ENCODE measurements at places on chromosomes 6 and 20.
A peak's percentile ranks its signal among the peaks of the same experiment; 100 is the strongest.

- no peak for DNase-seq
These were observed 475.2 kb downstream of the PTPRT start for GRCh38 chr20:42714298-42715141.

- no peak for DNase-seq
These were observed 219.9 kb upstream of the ECI2 start for GRCh38 chr6:4355241-4355640.

GRCh38 chr6:123888771-123889513 lies 85.3 kb downstream of the NKAIN2 start:
- no peak for DNase-seq

DNA sequence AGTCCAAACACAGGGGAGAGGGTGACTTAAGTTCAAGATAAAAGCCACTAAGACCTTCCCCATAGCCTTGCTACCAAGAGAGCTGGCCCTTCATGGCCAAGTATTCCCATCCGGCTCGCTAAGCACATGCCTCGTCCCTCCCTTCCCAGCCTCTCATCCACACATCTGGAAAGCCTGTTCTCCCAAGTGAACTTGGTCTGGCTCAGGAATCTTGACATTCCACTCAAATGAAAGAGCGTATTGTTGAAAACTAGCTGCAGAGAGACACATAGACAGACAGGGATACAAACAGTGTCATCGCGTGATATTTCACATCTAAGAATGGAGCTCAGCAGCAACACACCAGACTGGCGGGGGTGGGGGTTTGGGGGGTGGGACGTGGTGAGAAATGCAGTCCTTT lies 182.8 kb upstream of the FOXQ1 start:
- no peak for DNase-seq

- DNase-seq = peak; percentile 17
These were observed 530 bp upstream of the NEDD9 start for GRCh38 chr6:11232770-11233626.

- no peak for DNase-seq
These were observed 19.8 kb upstream of the C6orf62 start for GRCh38 chr6:24738741-24739140.

DNA sequence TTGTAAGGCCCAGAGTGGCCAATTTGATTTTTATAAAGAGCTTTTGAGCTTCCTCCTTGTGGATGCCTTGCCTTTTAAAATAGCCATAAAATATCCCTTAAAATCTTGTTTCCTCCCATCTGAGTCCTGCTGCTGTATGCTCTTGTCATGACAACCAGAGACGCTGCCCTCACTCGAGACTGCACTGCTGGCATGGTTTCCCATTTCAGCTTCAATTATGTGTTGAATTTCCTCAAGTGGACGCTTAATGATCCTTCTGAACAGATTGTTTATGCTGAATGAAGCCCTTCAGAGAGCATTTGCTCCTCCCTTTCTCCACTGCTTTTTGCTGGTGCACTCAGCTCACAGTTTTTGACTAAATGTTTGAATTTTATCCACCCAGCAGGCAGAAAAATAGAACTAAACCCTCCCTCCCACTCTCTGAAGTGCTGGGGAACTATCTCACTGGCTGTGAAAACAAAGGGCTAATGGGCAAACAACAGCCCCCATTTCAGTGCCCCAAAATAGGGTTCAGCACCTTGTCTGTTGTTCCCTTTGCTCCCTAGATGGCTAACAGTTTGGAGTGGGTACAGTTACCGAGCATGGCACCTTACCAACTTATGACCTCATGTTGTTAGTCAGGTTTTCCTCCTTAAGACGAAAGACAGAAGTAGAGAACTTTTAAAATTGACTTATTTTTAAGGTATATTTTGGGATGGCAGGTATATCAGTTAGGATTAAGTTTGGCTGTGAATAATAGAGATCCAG lies 45.5 kb upstream of the RNF8 start:
- DNase-seq = no peak

DNA sequence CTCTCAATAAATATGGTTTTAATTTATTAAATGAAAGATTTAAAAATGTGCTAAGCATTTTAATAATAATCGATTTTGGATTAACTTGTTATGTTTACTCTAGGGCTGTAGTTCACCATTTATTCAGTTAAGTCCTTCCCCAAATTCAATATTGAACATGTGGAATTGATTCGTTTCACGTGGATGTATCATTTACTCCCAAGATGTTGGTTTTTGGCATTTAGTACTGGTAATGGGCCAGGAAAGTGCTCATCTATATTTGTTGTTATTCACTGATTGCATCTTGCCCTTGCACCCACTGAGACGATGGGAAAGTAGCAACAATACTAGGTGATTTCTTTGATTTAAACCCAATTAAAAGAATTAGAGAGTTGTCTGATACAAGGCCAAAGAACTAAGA lies 97.1 kb downstream of the ESR1 start:
- DNase-seq = no peak

DNA sequence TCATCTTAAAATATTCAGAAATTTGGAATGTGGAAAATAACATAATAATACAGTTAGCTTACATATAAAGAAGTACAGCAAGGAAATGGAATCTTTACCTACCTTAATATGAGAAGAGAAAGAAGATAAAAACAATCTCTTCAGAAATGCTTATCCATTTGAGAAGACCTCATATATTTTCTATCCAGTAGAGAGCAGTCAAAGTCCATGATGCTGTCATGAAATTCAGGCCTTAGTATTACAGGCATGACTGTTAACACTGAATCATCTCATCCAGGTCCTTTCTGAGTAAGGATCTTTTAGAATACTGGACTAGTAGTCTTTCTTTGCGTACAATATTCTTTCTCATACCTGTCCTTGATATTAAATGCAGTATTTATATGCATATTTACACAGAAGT lies 713.4 kb downstream of the CD109 start:
- no peak for DNase-seq

- no peak for DNase-seq
These were observed 23.5 kb downstream of the FOXF2 start for GRCh38 chr6:1412901-1413300.

GRCh38 chr20:58706975-58707681 lies 14.5 kb downstream of the NPEPL1 start:
- DNase-seq = no peak

- no peak for DNase-seq
These were observed 335.6 kb downstream of the PRL start for GRCh38 chr6:21961226-21961625.

GRCh38 chr20:50865591-50865990 lies 65.6 kb downstream of the ADNP start:
- no peak for DNase-seq

DNA sequence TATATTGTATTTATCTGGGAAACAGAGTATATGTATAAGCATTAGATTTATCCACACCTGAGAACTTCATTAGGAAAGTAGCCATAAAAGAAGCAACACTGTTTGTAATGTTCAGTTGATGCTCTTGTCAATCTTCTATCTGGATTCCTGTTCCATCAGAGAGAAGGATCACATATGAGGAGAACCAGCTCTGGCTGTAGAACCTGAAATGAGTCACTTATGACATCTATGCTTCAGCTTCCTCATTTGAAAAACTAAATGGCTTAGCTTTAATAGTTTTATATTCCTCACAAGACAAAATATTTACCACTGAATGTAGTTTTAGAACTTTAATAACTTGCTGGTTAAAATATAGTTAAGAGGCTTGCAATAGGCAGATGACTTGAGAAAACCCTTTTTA lies 144.7 kb downstream of the TASP1 start:
- DNase-seq = no peak

All from activated CD4-positive, alpha-beta T cell treated with anti-CD3 and anti-CD28 coated beads, Interleukin-2, amount 50 U/mL, for 48 hours (primary cell).